ENCODE measurements at places on chromosomes 6 and 20.

DNA sequence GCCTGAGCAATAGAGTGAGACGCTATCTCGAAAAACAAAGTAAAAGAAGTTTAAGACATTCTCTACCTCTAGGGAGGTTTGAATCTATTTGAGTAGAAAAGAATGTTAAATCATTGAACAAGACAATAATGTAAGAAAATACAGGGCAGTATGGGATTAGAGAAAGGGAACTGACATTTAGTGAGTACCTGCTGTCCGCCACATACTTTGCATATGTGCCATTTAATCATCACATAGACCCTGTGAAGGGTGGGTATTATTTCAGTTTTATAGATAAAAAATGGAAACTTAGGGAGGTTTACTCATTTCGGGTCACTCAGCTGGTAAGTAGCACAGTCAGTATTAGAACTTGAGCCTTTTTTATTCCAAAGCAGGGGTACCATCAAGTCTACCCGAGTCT lies 31.4 kb downstream of the STK4 start:
- DNase-seq, result no peak

DNA sequence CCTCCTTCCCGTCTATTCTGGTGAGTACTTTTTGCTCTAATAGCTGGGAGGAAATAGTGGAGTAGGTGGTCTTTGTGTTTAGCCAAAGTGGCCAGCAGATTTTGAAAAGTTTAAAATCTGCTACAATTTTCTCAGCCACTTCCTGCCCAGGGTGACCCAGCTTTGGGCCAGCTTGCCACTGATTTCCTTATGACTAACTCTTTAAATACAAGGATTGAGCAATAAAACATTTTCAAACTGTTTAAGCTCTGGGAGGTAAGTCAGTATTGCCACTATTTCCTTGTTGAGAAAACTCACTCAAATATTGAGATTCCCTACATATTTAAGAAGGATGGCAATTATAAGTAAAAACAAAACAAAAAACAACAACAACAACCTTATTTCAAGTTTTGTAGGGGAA lies 54.5 kb downstream of the TRMT11 start:
- peak; percentile 89 for DNase-seq

GRCh38 chr6:117955684-117956256 lies 48.7 kb downstream of the SLC35F1 start:
- no peak for DNase-seq

DNA sequence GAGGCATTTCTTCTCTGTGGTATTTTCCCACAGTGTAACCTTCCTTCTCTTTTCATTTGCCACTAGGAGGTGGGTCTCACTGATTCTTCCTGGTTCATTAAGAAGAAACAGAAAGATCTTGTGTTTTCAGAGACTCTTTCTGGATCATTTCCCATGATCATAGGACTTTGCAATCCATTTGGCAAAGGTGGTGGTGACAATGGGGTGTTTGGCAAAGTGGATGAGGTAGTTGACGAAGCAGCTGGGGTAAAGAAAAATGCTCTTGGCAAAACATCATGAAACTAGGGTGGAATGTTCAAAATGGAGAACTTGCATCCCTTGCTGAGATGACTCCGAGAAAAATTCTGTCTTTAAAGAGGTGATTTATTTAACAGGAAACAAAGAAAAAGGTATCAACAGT lies 50.6 kb downstream of the TRAF3IP2 start:
- no peak for DNase-seq

DNA sequence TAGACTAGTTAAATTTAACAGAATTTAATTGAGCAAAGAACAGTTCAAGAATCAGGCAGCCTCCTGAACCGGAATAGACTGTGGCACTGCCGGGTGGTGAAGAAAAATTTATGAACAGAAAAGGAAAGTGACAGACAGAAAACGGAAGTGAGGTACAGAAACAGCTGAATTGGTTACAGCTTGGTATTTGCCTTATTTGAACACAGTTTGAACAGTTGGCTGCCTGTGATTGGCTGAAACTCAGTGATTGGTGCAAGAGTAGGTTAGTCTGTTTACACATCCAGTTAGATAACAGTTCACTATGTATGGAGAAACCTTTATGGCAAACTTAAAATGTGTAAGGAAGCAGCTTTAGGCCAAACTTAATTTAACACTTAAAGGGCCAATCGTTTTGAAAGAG lies 116.0 kb upstream of the CITED2 start:
- peak; percentile 2 for DNase-seq

GRCh38 chr6:6008648-6009421 lies 2.1 kb upstream of the NRN1 start:
- peak; percentile 30 for DNase-seq

DNA sequence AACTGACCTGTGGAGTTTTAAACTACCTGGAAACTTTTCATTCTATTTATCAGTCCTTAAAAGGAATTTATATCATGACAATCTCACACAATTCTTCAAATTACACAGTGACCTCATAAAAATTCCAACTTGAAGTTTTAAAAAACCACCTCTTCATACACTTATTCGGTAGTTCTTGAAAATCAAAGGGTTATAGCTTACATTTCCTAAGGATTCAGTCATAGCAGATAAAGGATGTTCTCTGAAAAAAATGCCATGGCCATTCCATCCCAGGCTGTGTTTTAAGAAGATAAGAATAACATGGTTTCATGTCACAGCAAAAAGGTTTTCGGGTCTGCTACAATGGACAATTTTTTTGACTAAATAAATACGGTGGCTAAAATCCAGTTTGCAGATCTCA lies 41.2 kb downstream of the GOPC start:
- no peak for DNase-seq

- no peak for DNase-seq
These were observed 28.3 kb downstream of the COL20A1 start for GRCh38 chr20:63321148-63321831.
